ENCODE measurements at places on chromosomes 3 and 15.

- DNase-seq, result peak; percentile 56
Observed at GRCh38 chr3:194840661-194841514, 155.2 kb downstream of the FAM43A start.

GRCh38 chr3:5498981-5499380, 311.5 kb downstream of the EDEM1 start:
- DNase-seq, result no peak

GRCh38 chr15:47750030-47750739, 32.9 kb downstream of the SEMA6D start:
- DNase-seq, result peak; percentile 76

GRCh38 chr3:193803288-193803687, 210.3 kb downstream of the OPA1 start:
- DNase-seq, result no peak

DNA sequence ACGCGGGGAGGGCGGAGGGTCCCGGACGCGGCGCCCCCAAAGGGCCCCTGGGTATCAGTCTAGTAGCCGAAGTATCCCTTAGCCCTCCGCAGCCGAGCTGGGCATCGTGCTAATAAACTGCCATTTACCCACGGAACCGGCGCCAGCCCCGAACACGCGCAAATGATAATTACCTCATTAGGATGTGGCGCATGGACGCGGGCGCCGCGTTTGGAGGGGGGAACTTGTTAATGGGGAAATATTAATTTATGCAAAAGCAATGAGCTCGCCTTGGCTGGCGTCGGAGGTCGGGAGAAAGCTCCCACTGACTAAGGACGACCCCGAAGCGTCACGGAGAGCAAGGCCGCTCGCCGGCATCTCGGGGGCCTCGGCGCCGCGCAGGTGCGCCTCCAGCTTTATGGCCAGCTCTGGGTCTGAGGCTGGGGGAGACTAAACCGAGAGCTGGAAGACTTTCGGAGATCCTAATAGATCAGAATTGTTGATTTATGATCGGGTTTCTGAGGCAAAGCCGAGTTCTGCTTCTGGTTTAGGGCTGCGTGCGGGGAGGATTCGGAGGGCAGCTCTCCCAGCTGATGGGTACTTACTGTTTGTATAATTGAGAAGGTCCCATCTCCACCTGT, 474 bp upstream of the FEZF2 start:
- DNase-seq, result no peak

GRCh38 chr3:55059027-55059629, 131.3 kb upstream of the LRTM1 start:
- DNase-seq, result no peak

GRCh38 chr3:33403756-33404155, 36.4 kb downstream of the UBP1 start:
- no peak for DNase-seq

Data from MG63 (cell line).